ENCODE measurements at places on chromosomes 11 and 22. TPM values are rescaled to one million over a fixed set of nuclear protein-coding genes. Genes with fewer than 3 reads are reported as not detected.

CCDC188 gene
- not detected for total RNA-seq

MAPK8IP1 gene
- total RNA-seq: 24.0 TPM

LPXN gene
- total RNA-seq: 0.84 TPM

CBX7 gene
- total RNA-seq: 0.74 TPM

HTR3A gene
- not detected for total RNA-seq

RAG1 gene
- total RNA-seq: 0.34 TPM

SPTBN2 gene
- total RNA-seq: 31.6 TPM

KCNQ1OT1 gene
- 0.81 TPM for total RNA-seq

ZNHIT2 gene
- 22.3 TPM for total RNA-seq

NRXN2 gene
- 0.14 TPM for total RNA-seq
